ENCODE measurements at places on chromosomes 1 and 21.

DNA sequence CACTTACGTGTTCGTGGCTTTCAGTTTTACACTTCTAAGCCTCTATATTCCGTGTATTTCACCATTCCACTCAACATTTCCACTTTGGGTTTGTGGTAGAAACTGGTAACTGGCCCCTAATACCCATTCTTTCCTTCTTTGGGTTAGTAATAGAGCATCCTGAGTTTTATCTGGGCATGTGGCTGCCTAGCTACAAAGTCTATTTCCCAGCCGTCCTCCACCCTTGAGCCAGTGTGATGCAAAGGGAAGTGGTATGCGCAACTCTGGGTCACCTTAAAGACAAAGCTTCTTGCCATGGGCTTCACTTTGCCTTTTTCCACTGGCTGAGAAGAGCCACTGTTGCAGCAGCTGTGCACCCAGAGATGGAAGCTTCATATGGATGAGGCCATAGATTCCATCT is 73.9 kb downstream of the LAMC2 start:
- no peak for DNase-seq

- DNase-seq = no peak
Observed at GRCh38 chr1:93419344-93419743, 28.6 kb upstream of the FNBP1L start.

DNA sequence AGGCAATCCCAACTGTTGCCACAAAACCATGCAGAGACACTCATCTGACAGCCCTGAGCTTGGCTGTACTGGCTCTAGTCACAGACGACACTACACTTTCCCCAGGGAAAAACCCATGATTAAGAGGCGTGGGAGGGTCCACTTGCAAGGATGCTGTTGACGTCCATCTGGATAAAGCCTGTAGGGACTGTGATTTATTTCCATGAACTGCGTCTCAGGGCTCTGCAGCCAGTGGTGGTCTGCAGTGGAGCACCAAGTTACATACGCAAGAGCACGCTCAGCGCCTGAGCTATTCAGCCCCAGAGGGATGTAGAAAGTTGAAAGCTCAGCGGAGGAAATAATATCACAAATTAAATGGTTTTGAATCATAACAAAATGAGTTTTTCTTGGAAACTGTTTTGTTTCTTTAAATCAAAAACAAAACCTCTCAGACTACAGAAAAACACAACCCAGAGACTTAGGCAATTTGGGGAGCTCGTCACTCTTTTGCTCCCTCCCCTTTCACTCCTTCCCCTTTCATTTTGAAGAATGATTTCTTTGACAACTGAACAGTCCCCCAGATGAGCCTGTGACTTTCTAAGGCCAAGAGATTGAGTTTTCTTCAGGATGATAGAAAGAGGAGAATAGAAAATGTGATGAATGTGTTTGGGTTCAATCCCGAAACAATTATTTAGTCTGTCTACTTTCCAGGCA is 71.2 kb downstream of the NGF start:
- no peak for DNase-seq

DNA sequence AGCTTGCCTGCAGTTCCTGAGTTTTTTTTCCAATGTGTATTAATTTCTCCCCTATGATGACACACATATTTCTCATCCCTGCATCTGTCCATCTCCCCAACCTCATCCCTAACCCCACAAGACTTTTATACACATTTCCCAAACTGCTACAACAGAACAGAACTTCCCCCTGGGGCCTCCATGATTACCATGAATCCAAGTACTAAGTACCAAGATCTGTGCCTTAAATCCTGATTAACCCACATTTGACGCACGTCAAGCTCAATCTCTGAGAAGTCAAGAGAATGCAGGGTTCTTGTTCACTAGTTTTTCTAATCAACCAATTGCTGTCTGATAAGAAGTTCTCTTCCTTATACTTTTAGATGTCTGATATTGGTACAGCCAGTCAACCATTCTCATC is 9.7 kb downstream of the HMGN1 start:
- no peak for DNase-seq

DNA sequence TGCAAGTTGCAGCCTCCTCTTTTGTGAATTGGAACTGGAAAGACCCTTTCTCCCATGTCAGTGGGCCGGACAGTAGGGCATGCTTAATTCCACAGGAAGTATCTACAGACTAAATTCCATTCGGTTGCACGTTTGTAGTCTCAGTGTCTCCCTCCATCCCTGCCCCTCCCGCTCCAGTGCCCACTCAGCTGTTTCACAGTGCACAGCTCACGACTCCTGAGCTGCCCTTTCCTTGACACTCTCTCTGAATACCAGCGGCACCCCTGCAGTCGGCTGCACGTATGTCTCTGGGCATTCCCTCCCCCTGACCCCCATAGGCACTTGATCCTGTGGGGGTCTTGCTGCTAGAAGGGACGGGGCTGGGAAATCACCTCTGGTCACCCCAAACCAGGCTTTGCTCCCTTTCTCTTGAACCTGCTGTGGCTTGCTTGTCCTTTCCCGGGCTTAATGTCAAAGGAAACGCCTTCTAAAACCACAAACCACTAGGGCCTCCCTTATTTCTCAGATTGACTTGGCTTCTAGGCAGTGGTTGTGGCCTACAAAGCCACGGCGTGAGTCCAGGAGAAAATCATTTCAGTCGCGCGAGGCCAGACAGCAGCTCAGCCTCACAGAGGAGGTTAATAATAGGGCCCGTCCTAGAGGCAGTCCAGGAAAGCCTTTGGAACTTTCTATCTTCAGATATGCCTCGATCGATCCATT is 365.3 kb upstream of the PROX1 start:
- DNase-seq = no peak

DNA sequence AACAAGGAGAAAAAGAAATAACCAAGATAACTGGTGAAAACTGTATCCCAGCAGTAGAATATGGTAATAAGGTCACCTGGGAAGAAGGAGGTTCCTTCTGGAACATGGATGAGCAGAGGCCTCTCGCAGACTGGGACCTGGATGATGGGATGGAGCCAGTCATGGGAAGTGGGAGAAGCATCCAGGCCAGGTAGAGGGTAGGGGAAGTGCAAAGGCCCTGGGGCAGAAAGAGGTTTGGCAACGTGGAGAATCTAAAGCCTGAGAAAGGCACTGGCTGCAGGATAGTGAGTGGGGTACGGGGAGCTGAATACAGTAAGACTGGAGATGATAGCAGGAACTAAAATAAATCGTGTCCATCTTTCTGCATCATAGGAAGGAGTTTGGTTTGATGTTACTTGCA is 96.1 kb upstream of the VAMP3 start:
- no peak for DNase-seq

DNA sequence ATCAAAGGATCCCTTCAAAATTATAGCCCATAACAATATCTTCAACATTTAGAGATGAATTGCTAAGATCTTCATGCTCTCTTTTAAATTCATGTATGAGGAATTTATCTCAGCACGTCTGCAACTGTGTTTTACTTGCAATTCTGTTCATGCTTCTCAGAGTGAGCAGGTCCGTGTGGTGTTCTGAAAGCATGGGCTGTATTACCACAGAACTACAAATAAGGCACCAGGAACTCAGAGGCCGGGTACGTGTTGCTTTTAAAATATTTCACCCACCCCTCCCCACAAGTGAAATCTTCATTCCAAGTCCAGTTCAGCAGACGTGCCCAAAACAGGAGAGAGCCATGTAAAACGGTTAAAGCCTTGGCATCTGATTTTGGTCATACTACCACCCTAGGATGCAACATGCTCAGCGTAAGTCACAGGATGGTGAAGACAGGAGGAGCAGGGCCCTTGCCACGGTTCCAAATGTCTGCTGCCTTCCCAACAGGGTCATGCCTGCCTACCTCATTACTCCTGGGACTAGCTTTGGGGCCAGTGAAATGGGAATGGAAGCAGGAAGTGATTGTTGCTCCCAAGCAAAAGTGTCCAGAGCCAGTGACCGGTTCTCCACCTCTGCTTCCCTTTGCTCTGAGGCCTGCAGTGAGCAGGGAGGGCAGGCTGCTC is 133.7 kb downstream of the PTPN14 start:
- no peak for DNase-seq

All from PC-3 (cell line).